Mucosa of descending colon (tissue), 3 donors: ENCODE measurements at places on chromosomes 1 and 21. TPM values are rescaled to one million over a fixed set of nuclear protein-coding genes. Genes with fewer than 3 reads are reported as not detected.
A peak's percentile ranks its signal among the peaks of the same experiment; 100 is the strongest.

Gene NUDT4B
- not detected for total RNA-seq

DNA sequence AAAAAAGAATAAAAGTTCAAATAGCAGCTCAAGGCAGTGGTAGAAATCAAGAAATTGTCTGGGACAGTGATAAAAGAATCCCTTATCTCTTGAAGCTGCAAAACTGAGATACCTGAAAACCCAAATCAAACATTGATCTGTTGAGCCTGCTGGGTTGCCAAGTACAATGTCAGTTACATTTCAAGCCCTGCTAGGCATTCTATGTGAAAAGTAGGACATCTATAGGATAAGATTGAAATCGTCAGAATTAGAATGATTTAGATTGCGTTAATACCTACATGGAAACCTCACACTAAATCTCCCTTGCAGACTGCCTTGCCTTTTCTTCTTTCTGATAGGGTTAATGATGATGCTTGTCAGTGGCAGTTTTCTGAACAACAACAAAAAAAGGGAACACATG, 1684.4 kb upstream of the B3GALT2 start:
- no peak for DNase-seq

GRCh38 chr1:229478852-229479251, 29.3 kb downstream of the NUP133 start:
- DNase-seq: no peak

DNA sequence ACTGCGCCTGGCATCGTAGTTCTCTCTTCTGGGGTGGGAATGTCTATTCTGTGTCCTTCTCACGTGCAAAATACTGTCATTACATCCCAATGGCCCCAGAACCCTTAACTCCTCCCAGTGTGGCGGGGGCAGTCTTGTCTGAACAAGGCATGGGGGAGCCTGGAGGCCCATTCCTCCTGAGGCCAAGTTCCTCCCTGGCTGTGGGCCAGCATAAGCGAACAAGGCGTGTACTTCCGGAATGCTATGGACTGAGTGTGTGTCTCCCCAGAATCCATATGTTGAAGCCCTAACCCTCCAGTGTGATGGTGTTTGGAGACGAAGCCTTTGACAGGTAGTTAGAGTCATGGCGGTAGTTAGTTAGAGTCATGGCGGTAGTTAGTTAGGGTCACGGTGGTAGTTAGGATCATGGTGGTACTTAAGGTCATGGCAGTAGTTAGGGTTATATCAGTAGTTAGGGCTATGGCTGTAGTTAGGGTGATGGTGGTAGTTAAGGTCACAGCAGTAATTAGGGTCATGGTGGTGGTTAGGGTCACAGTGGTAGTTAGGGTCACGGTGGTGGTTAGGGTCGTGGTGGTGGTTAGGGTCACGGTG, 71.0 kb downstream of the PRKCZ start:
- no peak for DNase-seq

- DNase-seq: no peak
Observed at GRCh38 chr1:231219422-231220401, 21.3 kb upstream of the GNPAT start.

- DNase-seq: no peak
Observed at GRCh38 chr21:14706712-14707510, 160.8 kb upstream of the SAMSN1 start.

- no peak for DNase-seq
Observed at GRCh38 chr21:41924368-41924754, 29.5 kb downstream of the C2CD2 start.

DNA sequence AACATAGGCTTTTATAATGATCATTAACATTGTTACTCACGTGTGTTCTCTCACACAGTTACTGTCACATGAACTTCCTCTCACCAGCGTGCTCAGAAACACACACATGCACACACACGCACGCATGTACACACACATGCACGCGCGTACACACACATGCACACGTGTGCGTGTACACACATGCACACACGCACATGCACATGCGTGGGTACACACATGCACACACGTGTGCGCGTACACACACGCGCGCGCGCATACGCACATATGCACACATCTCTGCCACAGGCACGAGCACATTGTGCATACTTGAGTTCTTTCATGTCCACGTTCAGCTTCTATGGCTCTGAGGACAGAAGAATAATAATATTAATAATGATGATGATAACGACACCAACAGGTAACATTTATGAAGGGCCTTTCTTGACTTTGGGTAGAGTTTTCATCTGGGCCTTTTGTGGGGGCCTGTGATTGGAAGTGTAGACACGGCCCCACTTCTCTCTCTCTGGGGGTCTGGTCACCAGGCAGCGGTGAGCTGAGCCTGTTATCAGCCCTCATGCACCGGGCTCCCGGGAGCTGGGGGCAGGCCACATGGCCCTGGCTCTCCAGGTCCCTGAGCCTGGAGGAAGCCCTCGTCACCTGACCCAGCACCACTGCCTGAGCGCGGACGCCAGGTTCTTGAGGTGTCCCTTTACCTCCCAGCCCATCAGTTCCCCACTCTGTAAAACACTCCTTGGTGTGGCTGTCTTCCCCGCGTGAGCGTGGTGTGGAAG, 7.0 kb downstream of the EPHA8 start:
- DNase-seq: no peak

DNA sequence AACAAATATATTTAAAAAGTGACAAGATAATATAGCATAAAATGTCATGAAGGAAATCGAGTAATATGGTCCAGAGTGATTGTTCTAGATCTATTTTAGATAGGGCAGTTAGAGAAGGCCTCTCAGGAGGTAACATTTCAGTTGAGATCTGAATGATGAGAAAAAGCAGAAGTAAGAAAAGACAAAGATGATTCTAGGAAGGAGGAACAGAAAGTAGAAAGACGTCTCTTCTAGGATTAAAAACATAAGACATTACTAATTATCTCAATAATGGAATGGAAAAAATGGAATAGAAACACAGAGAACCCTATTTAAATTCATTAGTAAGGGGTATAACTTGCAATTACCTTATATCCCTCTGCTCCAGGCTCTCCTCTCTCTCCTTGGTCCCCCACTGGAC, 130.0 kb upstream of the ZNHIT6 start:
- DNase-seq: no peak

- DNase-seq: no peak
Observed at GRCh38 chr1:25662061-25662460, 45.5 kb downstream of the MAN1C1 start.

DNA sequence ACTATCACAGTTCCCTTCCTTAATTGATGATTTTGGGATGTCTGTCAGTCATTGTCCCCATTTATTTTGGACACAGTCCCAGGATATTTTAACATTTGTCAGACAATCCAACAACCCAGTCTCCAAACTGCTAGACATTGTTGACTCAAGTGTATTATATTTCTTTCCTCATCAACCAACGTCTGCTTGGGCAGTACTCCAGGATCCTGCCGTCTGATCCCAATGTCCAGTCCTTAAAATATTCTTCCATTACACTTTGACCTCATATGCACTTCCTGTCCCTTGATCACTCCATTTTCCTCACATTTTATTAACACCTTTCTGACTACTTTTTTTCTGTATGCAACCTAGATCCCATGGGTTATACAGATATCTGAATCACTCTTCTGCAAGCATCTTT, 39.8 kb upstream of the KIAA0040 start:
- no peak for DNase-seq

DNA sequence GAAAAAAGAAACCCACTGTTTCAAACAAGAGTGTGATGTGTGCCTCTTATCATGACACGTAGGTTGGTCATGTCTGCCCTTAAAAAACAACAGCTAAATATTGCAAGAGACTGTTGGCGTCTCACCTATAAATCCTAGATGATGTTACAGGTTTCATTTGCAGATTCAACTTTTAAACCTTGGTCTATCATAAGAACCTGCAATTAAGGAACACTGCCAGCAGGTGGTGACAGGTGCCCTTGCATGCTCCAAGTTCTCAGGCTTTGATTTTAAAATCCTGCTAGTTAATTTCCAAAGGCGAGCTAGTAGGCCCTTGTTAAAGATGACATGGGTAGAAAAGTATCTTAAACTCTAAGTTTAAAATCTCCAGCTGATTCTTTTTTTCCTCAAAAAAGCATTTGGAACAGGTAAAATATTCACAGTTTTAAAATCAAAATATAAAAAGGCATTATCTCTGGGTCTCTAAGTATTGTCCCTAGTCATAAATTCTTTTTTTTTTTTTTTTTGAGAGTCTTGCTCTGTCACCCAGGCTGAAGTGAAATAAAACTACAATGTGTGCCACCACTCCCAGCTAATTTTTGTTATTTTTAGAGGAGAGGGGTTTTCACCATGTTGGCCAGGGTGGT, 39.1 kb downstream of the CLSTN1 start:
- DNase-seq: peak; percentile 49

Gene SDHB
- total RNA-seq: 177 TPM

GRCh38 chr1:97907886-97908285, 12.9 kb downstream of the DPYD start:
- DNase-seq: no peak

Gene HRNR
- not detected for total RNA-seq

Gene PLA2G5
- total RNA-seq: 0.94 TPM

DNA sequence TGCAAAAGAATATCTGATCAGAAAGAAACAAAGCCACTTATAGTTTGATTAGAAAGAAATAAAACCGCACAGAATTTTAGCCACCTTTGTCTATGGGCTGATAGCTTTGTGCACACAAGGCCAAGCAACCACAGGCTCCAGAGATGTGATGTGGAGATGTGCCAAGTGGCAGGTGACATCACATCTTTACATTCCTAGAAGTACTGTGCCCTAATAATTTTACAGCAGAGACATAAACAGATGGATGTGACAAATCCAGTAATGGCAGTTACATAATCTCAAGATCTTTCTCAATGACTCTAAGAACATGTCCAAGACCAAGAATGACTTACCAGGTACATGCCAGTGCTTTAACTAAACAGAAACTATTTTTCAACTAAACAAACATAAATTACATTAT, 159.5 kb downstream of the LTN1 start:
- no peak for DNase-seq

GRCh38 chr1:173333581-173333980, 126.5 kb upstream of the TNFSF4 start:
- no peak for DNase-seq

- DNase-seq: peak; percentile 84
Observed at GRCh38 chr21:44303490-44303981, 3.7 kb downstream of the PFKL start.

DNA sequence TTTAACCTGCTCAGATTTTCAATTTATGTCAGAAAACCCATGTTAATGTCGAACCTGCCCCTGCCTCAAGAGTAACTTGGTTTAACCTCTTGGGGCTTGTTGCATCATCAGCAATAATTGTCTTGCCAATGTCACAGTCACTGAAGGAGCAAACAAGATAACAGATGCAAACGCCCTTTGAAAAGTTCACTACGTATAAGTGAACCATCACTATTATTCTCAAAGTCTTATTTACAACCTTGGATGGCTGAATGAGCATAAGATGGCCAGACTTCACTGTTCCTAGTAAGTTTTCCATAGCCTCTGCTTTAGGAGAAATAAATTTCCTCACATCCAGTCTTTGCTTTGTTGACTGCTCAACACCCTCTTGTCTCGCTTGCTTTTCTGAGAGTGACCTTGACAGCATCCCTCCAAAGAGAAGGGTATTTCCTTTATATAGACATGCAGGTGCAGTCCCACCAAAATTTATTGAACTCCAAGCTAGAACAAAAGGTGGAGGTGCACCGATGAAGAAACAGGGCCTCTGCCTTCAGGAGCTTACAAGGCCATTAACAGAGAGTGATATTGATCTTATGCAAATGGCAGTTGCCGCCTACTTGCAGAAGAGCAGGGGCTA, 749 bp upstream of the LRIG2 start:
- no peak for DNase-seq

DNA sequence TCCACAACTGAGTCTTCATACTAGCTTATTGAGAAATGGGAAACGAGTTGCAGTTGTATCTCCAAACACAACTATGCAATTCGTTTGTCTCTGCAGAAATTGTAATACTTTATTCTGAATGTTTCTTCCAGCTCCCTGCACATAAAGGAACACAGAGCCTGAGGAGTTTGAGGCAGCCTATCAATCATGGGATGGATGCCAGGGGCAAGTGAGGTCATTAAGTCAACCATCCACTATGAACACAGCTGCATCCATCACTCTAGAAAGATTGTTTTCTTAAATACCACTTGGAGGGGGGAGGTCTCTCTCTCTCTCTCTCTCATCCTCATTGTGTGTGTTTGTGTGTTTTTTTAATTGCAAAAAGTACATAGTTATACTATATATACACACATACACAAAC, 2.9 kb upstream of the PSMB2 start:
- DNase-seq: no peak

GRCh38 chr1:182292193-182292741, 99.3 kb downstream of the GLUL start:
- DNase-seq: peak; percentile 38

DNA sequence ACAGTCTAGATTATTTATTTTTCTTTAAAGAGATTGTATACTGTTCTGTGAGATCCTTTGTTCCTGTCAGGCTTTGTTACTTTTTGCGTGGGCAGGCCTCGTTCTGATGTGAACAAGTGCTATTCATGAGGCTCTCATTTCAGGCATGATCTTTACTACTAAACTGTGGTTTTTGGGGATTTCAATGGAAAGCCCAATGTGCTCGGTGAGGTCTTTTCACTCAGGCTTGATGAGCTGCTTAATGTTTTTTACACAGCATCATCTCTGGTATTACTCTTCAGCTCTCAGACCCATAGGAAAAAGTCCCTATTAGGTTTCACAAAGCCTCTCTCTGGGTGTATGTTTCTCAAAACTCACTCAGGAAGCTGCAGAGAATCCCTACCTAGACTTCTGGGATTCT, 419.4 kb downstream of the GPATCH2 start:
- DNase-seq: no peak

DNA sequence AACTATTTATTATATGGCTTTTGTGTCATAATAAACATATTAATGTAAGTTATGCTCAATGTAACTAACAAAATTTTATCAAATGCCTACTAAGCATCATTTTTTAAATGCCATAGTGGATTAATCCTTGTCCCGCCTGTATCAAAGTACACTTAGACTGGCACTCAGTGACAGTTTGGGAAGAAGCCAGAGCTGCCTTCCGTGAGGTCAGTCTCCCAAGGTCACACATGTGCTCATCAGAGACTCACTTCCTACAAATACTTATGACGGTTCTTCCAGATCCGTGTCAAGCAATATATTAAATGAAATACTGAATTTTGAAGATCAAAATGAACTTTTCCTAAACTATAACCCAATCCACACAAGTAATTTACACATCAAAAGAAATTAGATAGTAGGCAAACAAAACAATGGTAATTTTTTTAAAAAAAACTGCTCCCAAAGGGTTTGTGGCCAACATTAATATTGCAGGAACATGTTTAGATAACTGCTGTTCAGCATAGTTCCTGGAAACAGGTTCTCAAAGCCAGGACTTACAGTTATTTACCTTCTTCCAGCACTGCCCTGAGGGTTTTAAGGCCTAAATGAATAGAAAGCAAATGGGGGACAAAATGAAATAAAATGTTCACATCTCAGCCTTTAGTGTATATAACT, 27.2 kb downstream of the WLS start:
- no peak for DNase-seq

DNA sequence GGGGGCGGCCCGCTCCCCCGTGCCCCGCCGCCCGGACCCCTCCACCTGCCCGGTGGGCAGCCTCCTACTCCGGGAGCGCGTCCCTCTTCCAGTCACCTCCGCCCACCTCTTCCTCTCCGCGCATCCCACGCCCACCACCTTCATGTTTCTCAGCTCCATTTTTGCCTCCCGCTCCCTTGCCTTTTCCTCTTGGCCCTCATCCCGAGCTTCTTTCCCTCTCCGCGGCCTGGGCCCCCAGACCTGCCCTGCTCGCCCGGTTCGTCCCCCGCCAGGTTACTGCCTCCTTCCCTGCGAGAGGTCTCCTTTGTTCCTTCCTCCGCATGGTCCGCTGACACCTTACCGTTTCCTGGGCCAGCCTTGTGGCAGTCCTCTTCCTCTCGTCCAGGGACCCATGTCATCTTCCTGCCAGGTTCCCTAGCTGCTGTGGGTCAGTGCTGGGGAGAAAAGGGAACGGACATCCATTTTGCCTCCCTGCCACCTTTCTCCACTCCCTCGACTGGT, 563 bp downstream of the QSOX1 start:
- DNase-seq: peak; percentile 33
